ENCODE measurements at places on chromosomes 16 and 17.

DNA sequence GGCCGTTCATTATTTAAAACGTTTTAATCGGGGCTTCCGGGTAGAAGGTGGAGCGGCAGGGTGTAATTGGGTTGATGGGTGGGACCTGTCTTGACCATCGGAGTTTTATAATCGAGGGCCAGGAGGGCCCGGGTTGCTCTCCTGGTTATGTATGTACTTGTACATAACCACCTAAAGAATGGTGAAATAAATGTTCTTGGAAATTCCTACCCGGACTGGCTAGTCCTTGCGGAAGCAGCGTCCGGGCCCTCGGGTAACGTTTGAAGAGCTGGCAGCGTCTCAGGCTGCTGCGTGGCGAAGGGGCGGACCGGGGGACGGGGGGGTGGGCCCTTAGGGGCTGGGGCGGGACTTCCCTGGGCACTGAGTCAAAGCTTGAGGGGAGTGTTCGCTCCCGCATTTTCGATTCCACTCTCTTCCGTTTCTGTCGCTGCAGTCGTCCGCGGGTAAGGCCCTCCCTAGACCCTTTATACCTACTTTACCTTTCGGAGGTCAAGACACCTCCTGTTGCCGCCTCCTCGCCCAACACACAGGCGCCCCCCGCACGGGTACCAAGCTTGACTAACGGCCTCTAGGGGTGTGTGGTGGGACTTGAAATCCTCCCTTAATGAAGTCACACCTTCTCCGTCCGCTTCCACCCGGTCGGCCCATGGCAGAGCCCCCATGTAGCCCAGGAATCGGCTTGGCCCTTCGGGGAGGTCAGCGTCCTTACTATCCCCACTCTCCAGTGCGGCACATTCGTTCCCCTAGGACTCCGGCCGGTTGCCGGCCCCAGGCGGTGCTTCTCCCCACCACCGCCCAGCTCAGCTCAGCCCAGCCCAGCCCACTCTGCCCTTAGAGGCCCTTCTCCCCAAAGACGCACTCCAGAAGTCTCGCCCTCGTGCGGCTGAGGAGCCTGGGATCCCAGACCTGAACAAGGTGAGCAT is at the start of gene TMEM106A:
Gene TMEM106A (plus strand): TSS at position 396 of the 923 bp plus-strand sequence. CDS start 1,167 bp downstream, outside the sequence.
- DNase-seq = peak; percentile 62

- DNase-seq = no peak
Observed at GRCh38 chr17:8922928-8923327, 42.6 kb downstream of the PIK3R5 start.

- no peak for DNase-seq
Observed at GRCh38 chr17:1087381-1088241, 90.7 kb downstream of the TIMM22 start.

DNA sequence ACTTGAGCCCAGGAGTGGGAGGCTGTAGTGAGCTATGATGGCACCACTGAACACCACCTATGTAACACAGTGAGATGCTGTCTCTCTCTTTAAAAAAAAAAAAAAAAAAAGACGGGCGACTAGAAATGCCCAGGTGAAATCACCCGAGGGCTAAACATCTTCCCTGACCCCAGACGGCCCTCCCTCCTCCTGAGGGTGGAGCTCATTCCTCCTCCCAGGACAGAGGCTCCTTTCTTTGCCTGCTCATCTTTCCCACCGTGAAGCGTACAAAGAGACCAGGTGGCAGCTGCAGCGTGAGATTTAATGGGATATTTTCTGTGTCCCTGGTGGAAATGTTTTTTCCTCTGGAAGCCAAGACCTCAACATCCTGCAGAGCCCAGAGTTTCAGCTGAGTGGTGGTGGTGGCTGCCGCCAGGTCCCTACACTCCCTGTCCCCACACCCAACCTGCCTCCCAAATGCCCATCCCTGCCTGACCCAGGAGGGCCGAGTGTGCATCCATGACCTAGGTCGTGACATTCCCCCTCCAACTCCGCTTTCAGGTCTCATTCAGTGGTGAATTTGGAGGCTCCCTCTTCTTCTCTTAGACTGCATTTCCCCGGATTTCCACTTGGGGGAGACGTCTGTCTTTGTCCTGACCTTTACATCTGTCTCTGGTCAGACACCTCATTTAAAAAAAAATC is 14.4 kb upstream of the GPRC5B start:
- peak; percentile 63 for DNase-seq

DNA sequence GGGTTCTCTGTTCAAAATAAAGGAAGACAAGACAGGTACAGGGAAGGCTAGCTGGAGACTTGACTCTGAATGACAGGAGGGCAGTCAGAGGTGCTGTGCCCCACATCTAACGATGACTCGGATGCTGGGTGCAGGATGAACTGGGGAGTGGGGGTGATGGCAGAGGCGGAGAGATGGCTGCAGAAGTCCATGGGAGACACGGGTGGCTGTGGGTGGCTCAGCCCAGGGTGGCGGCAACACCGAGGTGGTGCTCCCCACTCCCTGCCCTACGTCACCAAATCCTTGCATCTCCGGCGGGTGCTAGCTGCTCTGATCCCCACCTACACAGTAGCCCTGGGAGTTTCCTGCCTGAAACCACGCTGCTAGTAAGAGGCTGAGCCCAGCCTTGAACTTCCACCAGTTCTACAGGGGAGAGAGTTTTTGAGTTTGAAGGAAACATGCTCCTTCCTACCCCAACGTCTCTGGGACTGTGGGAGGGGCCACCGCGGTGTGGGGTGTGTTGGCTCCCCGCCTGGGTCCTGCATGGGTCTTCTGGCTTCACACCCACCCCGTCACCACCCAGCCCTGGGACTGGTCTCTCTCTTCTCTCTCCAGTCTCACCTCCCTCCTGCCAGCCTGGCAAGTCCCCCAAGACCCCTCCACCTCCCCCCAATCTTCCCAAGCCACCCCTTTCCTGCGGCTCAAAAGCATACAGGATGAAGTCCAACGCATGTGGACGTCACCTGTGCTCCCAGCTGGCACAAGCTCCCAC is 4.5 kb downstream of the GSG1L start:
- DNase-seq = no peak

DNA sequence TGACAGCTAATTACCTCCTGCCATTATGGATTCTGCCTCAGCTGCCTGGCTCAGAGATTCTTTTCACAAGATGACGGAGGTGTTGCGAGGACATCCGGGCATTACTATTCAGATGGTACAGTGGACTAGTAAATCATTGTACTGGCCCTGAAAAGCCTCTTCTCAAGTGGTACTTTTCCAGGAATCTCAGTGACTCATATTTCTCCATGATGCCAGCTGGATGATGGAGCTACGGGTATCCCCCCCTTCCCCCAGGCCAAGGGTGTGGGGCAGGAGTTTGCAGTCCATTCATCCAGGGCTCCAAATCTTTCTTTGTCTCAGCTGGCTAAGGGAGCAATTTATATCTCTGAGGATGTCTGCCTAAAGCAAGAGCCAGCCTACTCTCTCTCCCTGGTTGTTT is 107.7 kb upstream of the GPR139 start:
- DNase-seq = no peak

DNA sequence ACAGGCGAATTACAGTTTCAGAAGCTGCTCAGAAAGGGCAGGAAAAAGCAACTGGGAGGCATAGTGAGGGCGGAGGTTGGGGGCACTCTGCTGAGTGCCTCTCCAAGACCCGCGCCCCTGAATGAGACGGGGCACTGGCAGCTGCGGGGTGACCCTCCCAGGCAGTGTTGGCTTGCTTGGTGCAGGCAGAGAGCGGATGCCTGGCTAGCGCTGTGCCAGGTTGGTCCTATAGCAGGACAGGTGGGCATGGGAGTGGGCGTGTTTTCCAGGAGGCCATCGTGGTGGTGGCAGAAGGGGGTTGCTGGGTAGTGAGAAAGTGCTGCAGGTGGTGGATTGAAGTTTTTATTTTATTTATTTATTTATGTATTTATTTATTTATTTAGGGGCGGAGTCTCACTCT is 16.0 kb upstream of the SBK1 start:
- no peak for DNase-seq

GRCh38 chr16:2840914-2841313 is 10.8 kb downstream of the ZG16B start:
- DNase-seq = no peak

- DNase-seq = no peak
Observed at GRCh38 chr16:77897129-77897437, 108.7 kb downstream of the VAT1L start.

- peak; percentile 47 for DNase-seq
Observed at GRCh38 chr17:54900457-54901229, at the start of gene TOM1L1. Gene TOM1L1 (plus strand): TSS chr17:54900852. CDS start chr17:54900866, 14 bp downstream.

- no peak for DNase-seq
Observed at GRCh38 chr17:7839876-7840261, 5.9 kb downstream of the KDM6B start.

GRCh38 chr16:70512456-70512855 is 10.9 kb downstream of the COG4 start:
- no peak for DNase-seq

GRCh38 chr17:64162554-64162953 is 32.6 kb upstream of the ERN1 start:
- no peak for DNase-seq

GRCh38 chr17:30391534-30391933 is 12.8 kb downstream of the CPD start:
- no peak for DNase-seq

DNA sequence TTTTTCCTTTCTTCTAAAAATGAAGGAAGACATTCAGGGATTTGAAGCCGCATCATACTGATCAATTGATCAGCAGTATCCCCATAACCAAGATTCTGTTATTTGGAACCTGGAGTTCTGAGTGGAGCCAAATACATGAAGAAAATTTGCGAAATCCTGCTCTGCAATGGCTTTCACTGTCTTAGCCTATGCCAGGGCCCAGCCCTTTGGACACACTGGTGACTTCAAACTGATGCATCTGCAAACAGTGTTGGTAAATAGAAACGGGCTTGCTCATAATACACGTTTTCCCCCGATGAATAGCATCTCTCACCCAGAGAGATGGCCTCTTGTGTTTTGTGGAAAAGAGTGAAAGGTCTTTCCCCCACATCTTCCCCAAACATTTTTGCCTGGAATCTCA is 87.6 kb upstream of the TOX3 start:
- no peak for DNase-seq

GRCh38 chr17:75917141-75917916 is 12.6 kb upstream of the MRPL38 start:
- DNase-seq = no peak

- DNase-seq = no peak
Observed at GRCh38 chr17:70104791-70105523, 29.9 kb downstream of the KCNJ16 start.

DNA sequence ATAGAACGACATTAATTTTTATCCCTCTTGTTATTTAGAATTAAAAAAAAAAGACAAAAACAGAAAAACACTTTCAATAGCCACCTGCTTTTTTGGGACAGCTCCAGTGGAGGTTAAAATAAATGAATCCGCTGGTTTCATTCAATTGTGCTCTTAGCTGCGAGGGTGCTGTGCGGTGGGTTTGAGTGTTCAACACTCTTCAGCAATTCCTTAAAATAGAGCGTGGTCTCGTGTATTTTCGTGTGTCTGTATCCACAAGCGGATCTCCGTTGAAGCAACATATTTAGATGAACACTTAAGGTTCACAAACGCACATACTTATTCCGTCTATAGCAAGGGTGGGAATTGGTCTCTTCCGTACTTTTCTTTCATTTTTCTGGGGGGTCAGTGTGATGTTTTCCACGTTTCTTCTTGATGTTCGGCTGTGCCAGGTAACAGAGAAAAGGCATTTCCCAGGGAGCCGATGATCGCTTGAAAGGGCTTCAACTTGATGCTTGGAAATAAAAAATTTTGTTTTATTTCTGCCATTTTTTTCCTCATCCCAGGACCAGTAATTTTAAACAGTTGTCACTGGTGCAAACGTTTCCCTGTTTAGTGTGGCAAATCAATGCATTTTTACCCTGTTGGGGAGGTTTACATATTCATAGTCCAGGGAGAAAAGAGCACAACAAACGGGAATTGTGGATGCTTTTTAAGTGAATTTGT is 297.9 kb downstream of the IRF8 start:
- no peak for DNase-seq

- no peak for DNase-seq
Observed at GRCh38 chr17:54813896-54814295, 86.8 kb upstream of the TOM1L1 start.

GRCh38 chr17:48550502-48551213 is 5.7 kb upstream of the HOXB2 start:
- no peak for DNase-seq

DNA sequence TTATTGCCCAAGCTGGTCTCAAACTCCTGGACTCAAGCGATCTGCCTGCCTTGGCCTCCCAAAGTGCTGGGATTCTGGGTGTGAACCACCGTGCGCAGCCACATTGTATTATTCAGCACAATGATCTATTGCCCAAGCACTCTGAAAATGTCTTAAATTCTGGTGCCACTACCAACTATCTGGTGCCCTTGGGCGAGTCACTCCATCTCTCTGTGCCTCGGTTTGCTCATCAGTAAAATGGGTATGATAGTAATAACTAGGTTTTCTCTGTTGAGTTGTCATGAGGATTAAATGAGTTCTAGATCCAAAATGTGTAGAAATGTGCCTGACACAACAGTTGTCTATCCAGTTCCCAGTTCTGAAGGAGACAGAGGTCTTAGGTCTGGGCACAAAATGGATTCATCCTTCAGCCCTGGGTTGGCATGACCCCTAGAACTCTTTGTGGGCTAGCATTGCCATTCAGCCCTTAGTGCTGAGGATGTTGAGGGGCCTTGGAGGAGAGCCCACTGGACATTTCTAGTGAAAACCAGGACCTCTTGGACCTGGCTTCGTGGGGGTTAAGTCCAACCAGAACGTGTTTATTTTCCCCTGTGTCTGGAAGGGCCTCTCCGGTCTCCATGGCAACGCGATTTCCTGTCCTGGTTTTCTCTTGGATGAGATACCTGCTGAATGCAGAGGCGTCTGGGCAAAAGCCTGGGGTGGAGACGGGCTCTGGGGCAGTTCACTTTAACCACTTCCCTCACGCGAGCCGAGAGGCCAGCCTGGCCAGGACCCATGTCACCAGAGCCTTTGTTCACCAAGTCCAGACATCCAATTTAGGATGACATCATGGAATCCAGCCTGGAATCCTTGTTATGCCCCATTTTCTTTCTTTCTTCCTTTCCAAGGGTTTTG is 43.7 kb upstream of the TNRC6A start:
- peak; percentile 85 for DNase-seq

DNA sequence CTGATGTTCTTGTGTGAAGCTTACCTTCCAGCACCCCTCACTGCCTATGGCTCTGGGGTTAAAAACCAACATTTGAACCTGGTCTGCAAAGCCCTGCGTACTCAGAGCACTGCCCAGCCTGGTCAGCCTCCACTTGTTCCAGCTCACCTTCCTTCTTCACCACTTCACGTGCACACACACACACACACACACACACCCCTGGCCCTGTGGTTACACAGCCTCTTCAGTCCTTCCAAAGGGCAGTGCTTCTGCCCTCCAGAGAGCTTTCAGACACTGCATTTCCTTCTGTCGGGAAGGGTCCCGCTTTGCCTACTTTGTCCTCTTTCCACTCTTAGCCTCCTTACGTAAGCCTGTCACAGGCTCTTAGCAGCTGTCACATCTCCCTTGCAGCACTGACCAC is 9.6 kb upstream of the TMEM220 start:
- DNase-seq = no peak

- peak; percentile 57 for DNase-seq
Observed at GRCh38 chr17:72466199-72466598, 345.4 kb downstream of the SOX9 start.

DNA sequence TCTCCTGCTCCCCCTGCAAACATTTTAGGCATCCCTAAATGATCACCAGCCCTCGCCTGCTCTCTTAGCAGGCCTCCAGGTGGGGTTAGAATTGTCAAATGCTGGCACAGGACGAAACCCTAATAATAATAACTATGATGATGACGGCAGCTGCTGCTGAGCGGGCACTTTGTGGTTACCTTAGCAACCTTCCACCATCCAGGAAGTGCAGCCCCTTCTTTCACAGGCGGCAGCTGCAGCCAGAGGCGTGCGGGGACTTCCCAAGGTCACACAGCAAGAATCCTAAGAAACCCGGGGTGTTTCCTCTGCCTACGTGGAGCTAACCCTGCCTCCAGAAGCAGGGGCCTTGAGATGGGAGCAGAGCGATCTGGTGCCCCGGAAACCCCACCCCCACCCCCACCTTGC is 22.4 kb upstream of the EIF1 start:
- DNase-seq = peak; percentile 53
